ENCODE measurements at places on chromosomes 5 and 9.
A peak's percentile ranks its signal among the peaks of the same experiment; 100 is the strongest.

DNA sequence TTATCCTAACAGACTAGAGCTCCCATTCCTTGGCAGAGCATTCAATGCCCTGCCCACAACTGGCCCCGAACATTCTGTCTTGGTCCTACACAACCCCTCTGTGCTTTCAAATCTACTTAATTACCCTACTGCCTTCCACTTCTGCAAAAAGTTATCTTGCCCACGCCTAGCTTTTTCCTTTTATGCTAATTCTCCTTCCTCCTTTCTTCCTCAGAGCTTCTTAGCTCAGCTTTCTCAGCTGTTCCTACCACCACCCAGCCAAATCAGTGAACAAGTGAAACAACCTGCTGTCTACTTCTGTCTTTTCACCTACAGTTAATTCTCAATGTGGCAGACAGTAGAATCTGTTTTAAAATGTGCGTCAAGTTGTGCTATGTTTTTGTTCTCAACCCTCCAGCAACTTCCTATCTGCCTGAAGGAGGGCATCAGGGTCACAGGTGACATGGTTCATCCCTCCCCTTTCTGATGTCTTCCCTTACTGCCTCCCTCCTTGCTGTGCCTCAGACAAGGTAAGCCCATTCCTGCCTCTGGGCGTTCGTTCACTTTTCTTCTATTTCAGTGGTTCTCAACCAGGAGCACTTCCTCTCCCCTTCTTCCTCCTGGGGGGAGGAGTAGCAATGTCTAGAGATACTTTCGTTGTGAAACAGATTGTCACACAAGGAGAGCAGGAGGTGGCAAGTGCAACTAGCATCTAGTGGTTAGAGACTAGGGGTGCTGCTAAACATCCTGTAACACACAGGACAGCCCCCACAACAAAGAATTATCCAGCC lies 1.3 kb upstream of the REEP5 start:
- no peak for DNase-seq

GRCh38 chr9:108083160-108083750 lies 593.7 kb upstream of the KLF4 start:
- no peak for DNase-seq

DNA sequence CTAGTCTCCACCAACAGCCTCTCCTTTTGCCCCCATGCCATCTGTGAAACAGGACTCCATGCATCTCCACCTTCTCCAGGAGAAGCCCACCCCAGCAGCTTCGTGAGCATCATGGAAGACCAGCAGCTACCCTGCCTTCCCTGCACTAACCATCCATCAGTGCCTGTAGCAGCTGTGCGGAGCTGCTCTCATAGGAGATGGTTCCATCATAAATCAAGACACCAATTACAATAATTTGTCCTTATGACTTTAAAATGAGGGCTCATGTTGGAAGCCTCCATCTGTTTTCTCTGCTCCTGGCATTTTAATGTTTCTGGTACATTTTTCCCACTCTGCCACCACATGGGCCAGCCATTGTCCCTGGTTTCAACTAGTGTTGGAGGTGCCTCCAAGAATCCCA lies 69.9 kb downstream of the FGF1 start:
- no peak for DNase-seq

DNA sequence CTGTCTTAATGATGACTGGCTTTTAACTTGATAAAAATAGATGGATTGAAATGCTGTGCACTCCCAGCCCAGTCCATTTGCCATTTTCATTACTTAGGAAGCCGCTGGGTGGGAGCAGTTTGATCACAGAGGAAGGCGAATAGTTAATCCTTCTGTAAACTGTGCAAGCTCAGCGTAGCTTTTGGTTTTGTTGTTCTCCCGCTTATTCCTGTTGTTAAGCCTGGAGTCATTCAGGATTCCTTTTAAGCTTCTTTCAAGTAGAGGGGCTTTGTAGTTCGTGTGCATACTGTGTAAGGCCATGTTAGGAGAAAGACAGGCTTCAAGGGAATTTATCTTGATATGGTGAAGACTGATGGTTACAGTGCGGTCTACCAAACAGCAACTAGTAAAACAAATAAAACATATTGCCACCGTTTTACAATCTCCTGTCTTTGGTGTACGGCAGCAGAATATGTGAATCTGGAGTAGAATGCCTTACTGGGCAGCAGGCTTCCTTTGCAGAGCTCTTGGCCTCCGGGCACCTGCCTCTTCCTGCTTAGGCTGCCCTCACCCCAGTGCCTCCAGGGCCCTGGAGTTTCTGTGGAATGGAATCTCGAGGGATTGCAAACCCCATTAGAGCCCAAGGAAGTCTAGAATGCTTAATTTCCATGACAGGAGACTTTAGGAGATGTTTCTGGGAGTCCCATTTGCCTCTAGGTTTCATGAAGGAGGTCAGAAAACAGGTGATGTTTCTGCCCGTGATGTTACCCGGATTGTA lies 141.4 kb downstream of the TRIO start:
- DNase-seq = no peak

- DNase-seq = no peak
These were observed 68.6 kb downstream of the NLN start for GRCh38 chr5:65790371-65791163.

DNA sequence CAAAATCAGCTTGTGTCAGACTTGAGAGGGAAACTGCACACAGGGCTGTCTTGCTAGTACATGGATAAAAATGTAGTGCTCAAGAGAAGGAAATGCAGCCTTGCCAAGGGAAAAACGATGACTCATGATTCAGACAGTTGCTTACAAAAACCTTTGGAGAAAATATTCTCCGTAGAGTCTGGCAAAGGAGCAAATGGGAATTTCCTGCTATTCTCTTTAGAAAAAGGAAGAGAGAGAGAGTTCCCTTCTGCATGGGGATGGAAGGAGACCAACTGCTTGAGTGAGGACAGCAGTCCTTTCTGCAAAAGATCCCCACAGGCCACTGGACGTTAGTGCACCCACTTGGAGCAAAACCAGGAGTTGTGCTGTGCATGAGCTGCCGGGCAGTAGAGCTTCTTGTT lies 7.6 kb downstream of the IFNB1 start:
- peak; percentile 56 for DNase-seq

- no peak for DNase-seq
These were observed 26.3 kb upstream of the ARSI start for GRCh38 chr5:150329038-150329437.

- DNase-seq = no peak
These were observed 53.5 kb downstream of the NUP214 start for GRCh38 chr9:131178926-131179325.

GRCh38 chr9:18786911-18787650 lies 245.9 kb downstream of the SAXO1 start:
- peak; percentile 40 for DNase-seq

- no peak for DNase-seq
These were observed 199.8 kb downstream of the GDNF start for GRCh38 chr5:37640088-37640487.

GRCh38 chr9:6827439-6828145 lies 69.8 kb downstream of the KDM4C start:
- peak; percentile 41 for DNase-seq

GRCh38 chr5:127804886-127805426 lies 101.8 kb downstream of the CCDC192 start:
- DNase-seq = no peak

DNA sequence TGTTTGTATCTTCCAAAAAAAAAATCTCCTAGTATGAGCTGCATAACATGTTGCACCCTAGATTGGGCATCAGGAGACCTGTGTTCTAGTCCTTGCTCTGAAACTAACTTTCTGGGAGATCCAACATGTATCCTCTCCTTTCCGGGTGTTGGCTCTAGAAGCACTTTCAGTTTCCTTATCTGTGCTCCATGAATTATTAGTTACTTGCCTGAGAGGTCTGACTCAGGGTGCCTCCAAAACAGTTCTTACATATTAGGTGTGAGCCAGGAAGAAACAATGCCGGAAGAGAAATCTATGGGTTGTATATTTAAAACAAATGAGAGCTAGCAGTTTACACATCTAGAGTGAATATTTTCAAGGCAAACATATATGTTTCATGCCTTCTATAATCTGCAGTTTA lies 36.7 kb upstream of the SLC36A2 start:
- no peak for DNase-seq

DNA sequence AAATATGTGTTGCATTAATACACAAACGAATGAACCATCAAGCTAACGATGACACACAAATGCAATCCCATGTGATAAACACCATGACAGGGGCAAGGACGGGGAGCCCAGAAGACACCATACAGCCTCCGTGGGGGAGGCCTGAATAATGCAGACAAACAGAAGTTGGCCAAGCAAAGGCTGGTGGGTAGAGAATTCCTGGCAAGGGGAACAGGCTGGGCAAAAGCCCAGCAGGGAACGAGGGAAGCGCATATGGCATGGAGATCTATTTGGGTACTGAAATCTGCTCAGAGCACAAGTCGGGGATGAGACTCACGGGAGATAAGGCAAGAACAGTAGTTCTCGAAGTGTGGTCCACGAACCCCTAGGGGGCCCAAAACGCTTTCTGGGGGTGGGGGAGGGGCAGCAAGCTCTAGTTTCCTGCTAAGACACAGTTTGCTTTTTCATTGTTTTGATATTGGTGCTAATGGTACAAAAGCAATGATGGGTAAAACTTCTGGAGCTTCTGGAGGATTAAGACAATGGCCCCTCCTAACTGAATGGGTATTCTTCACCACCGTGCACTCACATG lies 42.9 kb upstream of the FBXW11 start:
- DNase-seq = no peak

- no peak for DNase-seq
These were observed 18.7 kb upstream of the OR13D1 start for GRCh38 chr9:104675611-104676010.

DNA sequence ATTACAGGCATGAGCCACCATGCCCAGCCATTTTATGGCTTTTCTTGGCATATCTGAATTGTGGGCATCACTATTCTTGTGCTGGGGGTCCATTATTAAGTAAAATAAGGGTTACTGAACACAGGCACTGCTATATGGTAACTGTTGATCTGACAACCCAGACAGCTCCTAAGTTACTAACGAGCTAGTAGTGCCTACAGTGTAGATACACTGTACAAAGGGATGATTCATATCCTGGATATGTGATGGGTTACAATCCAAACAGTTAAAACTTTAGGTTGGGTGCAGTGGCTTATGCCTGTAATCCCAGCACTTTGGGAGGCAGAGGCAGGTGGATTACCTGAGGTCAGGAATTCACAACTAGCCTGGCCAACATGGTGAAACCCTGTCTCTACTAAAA lies 4.3 kb downstream of the CD14 start:
- no peak for DNase-seq

GRCh38 chr5:93620487-93621326 lies 37.7 kb downstream of the NR2F1 start:
- DNase-seq = peak; percentile 70

- peak; percentile 83 for DNase-seq
These were observed 210.5 kb downstream of the NXNL2 start for GRCh38 chr9:88745276-88746001.

GRCh38 chr5:94969174-94969573 lies 315.7 kb downstream of the MCTP1 start:
- DNase-seq = peak; percentile 6

DNA sequence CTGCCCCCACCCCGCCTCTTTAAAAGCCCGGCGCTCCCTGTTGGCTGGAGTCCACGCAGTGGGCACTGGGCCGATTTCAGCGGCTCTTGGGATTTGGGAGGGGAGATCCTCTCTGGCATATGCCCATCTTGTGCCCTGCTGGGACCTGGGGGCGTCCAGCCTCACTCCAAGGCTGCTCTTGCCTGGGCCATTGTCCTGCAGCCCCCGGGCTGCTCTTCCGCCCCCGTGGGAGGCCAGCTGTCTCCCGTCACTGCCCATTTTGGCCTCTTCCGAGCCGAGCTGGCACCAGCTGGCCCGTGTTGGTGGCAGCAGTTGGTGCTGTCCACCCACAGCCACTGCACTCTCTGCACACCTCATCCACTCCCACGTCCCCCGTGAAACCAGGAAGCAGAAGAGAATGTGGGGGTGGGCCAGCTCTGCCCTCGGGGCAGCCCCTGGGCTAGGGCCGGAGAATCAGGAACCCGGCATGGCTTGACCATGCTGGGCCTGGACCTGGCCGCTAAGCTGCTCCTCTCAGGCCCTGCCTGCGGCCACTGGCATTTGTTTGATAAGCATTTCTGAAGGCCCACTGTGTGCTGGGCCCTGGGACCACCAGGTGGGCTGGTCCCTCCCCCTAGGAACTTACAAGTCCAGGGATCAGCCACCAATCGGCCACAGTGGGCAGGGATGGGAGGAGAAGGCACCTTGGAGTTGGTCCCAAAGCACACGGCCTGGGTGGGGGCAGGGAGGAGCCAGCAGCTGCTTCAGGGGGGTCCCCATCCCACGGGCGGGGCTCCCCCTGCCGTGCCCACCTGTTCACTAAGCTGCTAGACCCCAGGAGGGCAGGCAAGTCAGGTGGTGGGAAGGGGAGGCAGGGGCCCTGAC lies 2.2 kb downstream of the C8G start:
- DNase-seq = no peak

DNA sequence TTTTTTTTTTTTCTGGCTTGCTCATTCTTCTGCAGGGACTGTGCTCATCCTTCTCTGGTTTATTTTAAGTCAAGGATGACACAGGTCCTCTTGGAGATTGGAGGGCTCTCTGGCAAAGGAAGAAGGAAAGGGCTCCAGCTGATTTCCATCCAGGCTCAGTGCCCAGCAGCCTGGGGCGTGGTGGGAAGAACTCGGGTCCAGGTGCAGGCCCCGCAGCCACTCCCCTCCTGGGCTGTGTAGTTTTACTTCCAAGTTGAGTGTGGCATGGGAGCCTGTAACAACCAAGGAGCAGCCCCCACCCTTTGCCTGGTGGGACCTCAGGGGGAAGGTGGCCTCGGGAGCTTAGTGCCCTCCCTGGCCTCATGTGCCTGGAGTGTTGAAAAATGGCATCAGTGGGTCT lies 58.9 kb downstream of the ANKRD33B start:
- no peak for DNase-seq

- DNase-seq = no peak
These were observed 126.0 kb downstream of the FOXD1 start for GRCh38 chr5:73322437-73323076.

- no peak for DNase-seq
These were observed 1.9 kb upstream of the DAP start for GRCh38 chr5:10762776-10763500.

GRCh38 chr5:99331061-99331460 lies 402.3 kb upstream of the CHD1 start:
- no peak for DNase-seq

- DNase-seq = no peak
These were observed 256.8 kb upstream of the TNC start for GRCh38 chr9:115374724-115375268.

DNA sequence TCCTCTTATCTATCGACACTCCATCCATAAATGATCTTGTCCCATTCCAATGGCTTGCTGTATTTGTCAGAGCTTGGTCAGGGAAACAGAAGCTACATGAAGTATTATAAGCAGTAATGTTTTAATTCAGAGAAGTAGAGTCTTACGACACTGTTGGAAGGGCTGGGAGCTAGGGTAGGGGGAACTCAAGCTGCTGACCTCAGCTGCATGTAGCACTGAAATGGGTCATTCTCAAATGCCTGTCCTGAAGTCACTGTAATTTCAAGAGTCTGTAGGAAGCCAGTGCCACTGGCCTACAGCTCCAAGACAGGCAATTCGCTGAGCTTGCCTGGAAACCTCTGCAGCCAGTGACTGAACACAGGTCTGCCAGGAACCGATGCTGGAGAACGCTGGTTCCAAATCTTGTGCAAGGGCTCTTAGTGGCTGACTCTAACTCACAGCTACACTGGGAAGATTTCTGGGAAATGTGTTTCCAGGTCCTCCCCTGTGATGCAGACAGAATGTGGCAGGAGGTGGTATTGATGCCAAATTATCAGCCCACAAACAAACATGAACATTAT lies 532.4 kb downstream of the CCDC171 start:
- DNase-seq = no peak

GRCh38 chr9:98726735-98727134 lies 18.0 kb upstream of the GABBR2 start:
- DNase-seq = no peak

GRCh38 chr5:135602882-135603721 lies 24.3 kb upstream of the CXCL14 start:
- DNase-seq = no peak
